Stimulated activated CD4-positive, alpha-beta T cell treated with anti-CD3 and anti-CD28 coated beads, TNF-alpha, amount 100 ng/mL, for 4 hours (primary cell): ENCODE measurements at places on chromosomes 12 and 14.

- no peak for DNase-seq
Observed at GRCh38 chr12:118332511-118332910, 40.2 kb downstream of the TAOK3 start.

DNA sequence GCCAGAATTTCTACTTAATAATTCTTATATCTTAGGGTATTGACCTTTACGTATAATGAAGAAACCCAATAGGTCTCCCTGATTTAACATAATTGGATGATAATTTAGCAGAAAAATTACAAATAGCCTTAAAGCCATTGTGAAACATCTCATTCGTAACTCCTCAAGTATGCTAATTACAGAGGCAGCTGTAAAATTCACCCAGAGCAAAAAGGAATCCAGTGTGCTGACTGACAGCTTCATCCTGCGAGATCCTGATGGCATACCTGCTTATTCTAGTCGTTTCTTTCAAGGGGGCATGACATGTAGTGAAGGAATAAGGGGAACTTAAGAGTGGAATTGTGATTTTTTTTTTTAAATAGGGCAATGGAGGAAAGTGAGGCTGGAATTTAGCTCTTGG lies 291.5 kb downstream of the FUT8 start:
- DNase-seq, result no peak

DNA sequence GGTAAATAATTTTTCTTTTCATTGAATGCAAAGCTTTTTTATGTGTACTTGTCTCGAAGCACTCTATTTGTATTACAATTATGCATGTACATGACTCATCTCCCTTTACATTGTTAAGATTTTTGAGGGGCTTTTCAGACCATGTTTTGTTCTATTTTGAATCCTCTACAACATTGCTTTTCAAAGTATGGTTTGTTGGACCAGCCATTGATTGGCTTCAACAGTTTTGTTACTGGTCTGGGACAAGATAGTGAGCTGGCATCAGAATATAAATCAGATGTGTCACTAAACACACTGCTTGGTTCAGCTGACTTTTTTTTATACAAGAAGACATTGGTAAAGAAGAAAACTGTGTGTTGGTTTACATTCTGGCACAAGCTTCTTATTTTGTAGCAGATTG lies 122.3 kb downstream of the MON2 start:
- DNase-seq, result no peak

- DNase-seq, result no peak
Observed at GRCh38 chr14:69288011-69288771, 28.2 kb downstream of the GALNT16 start.

- DNase-seq, result no peak
Observed at GRCh38 chr12:121893961-121894460, 5.4 kb downstream of the PSMD9 start.

- DNase-seq, result no peak
Observed at GRCh38 chr12:57008178-57008577, 1.8 kb upstream of the ZBTB39 start.

DNA sequence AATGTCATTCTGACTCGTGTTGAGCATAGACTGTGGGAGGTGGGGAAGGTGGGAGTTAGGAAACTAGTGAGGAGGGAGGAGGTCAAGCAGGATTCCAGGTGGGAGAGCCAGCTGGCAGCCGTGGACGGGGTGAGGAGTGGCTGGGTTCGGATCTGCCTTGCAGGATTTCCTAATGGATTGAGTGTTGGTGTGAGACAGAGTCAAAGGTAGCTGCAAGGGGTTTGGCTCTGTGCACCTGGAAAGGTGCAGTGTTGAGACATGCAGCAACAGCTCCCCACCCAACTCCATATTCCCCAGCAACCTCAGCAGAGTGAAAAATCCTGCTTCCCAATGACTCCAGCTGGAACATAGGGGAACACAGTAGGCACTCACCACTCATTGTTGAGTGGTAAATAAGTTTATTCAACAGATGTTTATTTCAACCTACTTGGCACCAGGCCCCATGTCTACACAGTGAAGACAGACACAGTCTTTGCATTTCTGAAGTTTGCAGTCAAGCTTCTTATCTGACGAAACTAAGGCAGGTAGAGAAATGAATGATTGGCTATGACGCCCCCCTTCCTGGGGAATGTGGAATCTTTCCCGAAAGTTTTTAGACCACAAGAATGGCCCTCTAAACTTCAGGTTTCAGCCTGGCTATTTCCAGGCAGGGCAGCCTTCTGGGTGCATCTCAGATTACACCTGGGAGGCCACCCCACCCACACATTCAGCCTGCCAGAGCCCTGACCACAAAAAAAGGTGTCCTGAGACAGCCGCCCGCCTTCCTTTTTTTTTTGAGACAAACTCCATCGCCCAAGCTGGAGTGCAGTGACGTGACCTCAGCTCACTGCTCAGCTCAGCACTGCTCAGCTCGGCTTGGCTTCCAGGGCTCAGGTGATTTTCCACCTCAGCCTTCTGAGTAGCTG lies 37.9 kb upstream of the PLEKHG6 start:
- no peak for DNase-seq

DNA sequence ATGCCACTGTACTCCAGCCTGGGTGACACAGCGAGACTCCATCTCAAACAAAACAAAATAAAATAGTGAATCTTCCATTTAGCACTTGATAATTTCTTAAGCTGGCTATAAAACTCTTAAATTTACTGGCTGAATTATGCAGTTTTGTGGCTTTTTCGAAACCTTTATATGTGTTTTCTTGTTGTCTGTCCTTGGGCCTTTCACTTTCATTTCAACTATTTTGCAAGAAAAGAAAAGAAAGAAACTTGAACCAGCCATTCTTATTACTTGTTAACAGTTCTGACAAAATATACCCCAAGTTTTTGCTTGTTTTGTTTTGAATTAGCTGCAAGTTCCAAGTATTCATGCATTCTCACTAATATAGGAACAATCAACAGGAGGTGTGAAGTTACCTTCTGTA lies 42.8 kb downstream of the PRICKLE1 start:
- no peak for DNase-seq

DNA sequence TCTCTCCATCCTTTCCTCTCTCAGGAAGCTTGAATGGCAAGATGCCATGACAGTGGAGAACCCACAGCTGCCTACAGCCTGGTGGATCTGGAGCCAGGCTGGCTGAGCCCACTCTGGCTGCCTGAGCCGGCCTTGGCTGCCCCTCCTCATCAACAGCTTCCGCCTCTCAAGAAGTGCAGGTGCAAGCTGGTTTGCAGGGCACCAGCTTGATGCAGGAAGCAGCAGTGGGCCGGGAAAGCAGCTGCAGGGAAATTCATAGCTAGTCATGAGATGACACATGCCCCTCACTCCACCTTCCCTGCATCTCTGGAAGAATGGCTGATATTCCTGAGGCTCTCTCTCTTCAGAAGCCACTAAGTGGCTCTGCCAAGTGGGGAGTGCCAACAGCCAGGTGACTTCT lies 289.1 kb downstream of the RPS29 start:
- no peak for DNase-seq

DNA sequence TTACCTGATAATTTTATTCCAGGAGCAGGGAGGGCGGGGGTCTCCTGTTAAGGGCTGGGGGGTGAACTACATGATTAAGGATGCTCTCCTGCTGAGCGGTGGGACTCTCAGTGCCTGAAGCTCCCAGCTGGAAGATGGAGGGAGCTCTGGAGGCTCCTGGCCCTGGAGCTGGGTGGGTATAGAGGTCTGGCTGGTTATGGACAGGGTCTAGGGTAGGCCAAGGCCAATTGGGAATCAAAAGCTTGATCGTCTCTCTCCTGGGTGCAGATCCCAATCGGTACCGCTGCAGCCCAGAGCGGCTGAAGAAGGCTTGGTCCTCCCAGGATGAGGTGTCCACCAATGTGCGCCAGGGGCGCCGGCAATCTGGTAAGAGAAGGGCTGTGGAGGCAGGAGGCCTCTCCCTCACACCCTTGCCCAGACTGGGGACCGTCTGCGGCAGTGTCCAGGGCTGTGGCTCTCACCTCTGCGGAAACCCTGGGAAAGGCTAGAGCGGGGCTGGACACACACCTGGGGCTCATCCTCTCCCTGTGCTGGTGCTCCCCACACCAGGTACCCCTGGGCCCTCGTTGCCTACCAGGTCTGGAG lies 28.4 kb downstream of the PLEKHG3 start:
- no peak for DNase-seq

GRCh38 chr12:92365836-92366235 lies 220.2 kb upstream of the BTG1 start:
- DNase-seq, result no peak

DNA sequence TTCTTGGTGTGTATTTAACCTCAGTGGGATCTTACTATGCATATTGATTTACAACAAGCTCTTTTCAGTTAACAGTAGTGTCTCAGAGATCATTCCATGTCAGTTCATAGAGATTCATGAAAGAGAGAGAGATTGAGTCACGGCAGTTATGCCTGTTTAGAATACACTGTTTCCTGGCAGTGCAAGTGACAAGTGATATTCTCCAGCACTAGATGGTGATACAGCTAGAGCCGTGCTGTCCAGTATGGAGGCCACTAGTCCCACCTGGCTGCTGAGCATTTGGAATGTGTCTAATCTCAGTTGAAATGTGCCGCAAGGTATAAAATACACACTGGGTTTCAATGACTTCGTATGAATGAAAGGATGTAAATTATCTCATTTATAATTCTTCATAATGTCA lies 184.4 kb downstream of the SUDS3 start:
- no peak for DNase-seq

GRCh38 chr12:111316671-111317070 lies 52.2 kb downstream of the PHETA1 start:
- no peak for DNase-seq

GRCh38 chr14:52678591-52678990 lies 16.8 kb downstream of the ERO1A start:
- DNase-seq, result no peak

GRCh38 chr12:71107936-71108335 lies 49.9 kb downstream of the TSPAN8 start:
- DNase-seq, result no peak

DNA sequence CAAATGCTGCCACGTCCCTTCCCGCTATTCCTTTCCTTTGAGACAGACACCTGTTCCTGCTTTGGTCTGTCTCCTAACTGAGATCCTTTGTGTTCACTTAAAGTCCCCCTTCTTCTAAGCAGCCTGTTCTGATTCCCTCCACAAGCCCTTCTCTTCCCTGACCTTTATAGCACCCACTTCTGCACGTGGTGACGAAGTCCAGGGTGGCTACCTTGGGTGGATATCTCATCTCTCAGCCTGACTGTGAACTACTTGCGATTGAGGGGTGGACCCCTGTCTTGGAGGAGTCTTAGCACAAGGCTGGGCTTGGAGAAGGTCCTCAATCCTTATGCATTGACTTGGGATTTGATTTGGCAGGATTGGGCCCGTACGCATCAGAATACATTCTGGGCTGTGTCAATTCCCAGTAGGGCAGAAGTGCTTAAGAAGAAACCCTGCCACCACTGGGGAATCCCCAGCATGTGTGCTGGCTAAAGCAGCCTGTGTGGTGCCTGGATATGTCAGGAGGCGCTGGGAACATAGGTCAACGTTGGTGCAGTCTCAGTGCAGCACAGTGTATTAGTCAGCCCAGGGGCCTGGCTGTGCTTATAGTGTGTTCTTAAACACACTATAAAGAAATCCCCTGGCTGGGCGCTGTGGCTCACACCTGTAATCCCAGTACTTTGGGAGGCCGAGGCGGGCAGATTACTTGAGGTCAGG lies 23.6 kb downstream of the KRT80 start:
- no peak for DNase-seq

GRCh38 chr12:40203060-40203430 lies 21.8 kb upstream of the LRRK2 start:
- no peak for DNase-seq

- no peak for DNase-seq
Observed at GRCh38 chr14:75399843-75400775, 27.7 kb upstream of the JDP2 start.

- DNase-seq, result peak; percentile 12
Observed at GRCh38 chr14:103385929-103386712, 906 bp downstream of the MARK3 start.

GRCh38 chr14:106372870-106373652 lies 846.7 kb downstream of the TMEM121 start:
- peak; percentile 65 for DNase-seq

GRCh38 chr12:13094367-13094766 lies 9.1 kb downstream of the GSG1 start:
- DNase-seq, result no peak
